ENCODE measurements at places on chromosomes 1 and 21.
A peak's percentile ranks its signal among the peaks of the same experiment; 100 is the strongest.

GRCh38 chr1:117336088-117336817 lies 31.0 kb upstream of the MAN1A2 start:
- no peak for DNase-seq

GRCh38 chr1:94961988-94962387 lies 35.1 kb upstream of the CNN3 start:
- DNase-seq: no peak

- no peak for DNase-seq
Observed at GRCh38 chr1:178628637-178629251, 96.3 kb upstream of the RALGPS2 start.

DNA sequence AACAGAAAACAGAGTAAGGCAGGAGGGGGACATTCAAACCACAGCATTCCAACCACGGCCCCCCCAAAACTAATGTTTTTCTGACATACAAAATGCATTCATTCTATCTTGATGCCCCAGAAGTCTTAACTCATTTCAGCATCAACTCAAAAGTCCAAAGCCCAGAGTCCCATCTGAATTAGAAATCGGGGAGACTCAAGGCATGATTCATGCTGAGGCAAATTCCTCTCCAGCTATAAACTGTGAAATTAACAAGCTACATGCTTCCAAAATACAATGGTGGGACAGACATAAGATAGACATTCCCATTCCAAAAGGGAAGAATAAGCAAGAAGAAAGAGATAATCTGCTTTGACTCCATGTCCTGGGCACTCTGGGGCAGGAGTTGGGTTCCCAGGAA lies 73.9 kb downstream of the KCNJ15 start:
- no peak for DNase-seq

DNA sequence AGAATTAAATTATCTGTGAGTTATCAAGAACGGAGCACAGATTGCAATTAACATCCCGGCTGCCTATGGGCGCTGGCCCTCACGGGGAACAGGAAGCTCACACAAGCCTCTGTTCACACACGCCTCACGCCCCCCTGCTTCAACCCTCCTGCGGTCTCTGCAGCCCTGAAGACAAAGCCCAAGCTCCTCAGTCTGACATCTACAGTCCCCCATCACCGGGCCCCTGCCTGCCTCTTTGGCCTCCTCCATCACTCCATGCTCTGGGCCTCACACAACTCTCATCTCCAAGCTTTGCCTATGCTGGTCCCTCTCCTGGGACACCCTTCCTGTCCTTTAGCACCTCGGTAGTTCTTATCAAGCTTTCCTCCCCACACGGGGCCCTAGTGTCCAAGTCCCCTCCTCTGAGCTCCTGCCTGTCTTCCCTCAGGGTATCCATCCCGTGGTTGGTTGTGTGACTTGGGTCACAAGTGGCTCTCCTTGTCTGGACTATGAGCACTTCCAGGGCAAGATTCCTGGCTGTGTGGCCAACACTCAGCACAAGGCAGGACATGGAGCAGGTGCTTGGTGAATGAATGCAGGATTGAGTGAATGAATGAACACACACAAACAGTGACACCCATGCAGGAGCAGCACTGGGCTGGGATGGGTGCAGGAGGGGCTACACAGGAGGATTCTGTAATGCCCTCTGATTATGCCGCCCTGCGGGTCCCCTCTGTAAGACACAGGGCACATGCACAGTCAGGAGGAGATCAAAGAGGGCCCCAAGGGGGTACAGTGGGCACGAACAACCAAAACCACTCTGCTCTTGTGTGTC lies 116.1 kb downstream of the DMRTB1 start:
- no peak for DNase-seq

- no peak for DNase-seq
Observed at GRCh38 chr21:35041122-35041521, 8.0 kb downstream of the RUNX1 start.

GRCh38 chr1:67211589-67212563 lies 45.6 kb downstream of the IL23R start:
- peak; percentile 61 for DNase-seq

DNA sequence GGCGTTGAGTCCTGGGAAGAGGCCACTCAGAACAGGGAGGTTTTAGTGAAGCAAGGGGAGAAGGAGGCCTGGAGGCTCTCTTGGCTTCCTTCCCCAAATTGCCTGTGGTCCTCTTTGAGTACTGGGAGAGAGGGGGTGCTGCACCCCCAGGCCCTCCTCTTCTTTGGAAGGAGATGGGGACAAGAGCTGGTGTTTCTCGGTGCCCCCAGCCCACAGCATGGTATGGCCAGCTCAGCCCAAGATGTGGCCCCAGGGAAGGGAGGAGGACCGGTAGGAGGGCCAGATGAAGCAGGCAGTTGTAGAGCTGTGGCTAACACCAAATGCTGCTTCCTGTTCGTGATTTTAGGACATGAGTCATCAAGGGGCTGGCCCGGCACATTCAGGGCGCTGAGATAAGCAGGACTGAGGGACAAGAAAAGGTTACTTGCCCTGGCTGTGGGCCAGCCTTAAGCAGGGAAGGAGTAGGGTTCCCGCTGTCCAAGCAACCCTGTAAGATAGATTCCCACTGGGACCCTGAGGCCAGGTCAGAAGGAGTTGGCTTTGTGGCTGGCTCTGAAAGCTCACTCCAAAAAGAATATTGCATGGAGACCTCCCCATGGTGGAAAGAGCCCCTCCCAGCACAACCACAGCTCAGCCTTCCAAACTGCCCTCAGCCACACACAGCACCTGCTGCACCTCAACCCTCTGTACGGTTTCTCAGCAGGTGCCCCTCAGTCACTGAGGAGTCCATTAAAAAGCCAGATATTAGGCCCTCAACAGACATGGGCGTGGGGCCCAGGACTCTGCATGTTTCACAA lies 4.9 kb upstream of the TNFRSF1B start:
- peak; percentile 86 for DNase-seq

DNA sequence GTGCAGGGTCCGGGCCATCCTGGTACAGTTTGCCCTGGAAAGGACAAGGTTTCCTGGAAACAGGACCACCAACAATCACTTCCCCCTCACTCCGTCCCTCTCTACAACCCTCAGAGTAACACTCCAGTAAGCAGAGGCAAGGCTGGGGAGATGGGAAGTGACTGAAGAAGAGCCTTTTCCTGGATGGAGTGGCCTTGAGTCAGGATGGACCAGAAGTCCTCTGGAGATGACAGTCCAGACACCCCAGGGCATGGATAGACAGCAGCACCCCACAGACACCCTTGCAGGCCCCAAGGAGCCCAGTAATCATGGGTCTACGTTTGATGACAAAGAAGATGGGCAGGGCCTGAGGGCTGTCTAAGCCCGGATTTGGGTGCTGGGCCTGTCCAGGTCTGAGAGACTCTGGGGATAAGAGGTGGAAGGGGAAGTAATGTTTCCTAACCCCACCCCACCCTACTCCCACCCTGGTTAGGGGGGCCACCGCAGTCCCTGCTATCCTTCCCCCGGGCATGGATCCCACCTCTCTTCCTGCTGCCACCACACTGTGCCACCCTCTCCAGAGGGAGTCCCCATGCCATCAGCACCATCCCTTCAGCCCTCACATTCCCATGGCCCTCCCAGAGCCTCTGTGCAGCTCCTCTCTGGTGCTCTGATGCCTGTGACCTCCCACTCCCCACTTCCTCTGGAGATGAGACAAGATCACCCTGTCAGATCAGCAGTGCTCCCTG lies 7.2 kb upstream of the S100A8 start:
- DNase-seq: no peak

DNA sequence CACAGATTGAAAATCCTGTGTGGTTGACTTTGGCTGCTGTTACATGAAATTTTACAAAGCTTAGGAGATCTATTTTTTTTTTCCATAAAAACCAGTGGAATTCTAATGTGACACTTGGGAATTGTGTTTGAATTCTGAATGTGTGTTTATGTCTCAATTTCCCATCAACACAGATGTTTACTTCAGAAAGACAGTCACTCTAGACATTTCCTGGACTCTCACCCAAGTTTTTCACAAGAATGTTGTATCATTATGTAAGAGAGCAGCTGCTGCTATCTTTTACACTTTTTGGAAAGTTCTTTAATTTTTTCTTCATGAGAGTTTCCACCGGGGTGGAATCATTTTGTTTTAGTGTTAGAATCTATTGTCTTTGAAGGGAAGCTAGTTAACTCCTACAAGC lies 210.1 kb downstream of the GIPC2 start:
- DNase-seq: no peak

- DNase-seq: no peak
Observed at GRCh38 chr21:41707231-41707959, 59.5 kb downstream of the RIPK4 start.

DNA sequence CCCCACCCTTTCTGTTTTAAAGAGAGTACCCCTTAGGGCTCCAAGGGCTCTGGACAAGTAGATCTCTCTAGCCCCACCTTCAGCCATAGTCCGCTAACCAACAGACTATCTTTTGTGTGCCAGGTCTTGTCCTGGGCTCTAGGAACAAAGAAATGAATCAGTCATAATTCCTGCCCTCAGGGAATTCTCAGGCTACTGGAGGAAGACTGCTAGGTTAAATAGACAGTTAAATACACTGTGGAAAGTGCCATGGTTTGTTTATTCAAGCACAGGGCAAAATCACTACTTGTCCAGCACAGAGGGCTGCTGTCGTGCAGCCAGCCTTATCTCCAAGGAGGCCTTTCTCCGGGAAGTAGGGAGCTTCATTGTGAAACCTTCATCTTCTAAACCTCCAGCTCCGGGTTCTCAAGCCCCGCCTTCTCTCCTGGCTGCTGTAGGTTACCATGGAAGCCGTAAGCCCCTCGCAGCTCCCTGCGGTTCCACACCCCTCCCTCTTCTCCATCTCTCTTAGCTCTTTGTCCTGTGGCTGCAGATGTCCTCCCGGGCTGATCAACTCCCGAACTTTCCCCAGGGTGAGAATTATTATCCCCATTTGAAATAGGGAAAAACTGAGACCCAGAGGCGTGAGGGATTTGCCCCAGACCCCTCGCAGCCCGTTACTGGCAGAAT lies 29.8 kb downstream of the SHISAL2A start:
- no peak for DNase-seq

DNA sequence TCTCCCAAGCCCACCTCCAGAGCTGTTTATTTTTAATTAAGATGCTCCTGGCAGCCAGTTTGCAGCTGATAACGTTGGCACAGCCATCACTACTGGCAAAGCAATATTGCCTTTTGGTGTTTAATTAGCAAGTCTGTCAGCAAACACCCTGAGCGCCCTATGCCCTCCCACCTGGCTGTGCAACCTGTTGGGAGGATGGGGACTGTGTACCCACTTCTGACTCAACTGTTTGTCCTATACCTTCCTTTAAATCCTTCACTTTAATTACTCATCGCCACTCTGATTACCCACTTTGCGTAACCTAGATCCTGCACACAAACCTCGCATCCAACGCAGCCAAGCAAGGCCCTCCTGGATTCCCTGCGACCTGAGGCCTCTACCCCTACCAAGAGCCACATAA lies 67.1 kb downstream of the BCAR3 start:
- DNase-seq: peak; percentile 17

DNA sequence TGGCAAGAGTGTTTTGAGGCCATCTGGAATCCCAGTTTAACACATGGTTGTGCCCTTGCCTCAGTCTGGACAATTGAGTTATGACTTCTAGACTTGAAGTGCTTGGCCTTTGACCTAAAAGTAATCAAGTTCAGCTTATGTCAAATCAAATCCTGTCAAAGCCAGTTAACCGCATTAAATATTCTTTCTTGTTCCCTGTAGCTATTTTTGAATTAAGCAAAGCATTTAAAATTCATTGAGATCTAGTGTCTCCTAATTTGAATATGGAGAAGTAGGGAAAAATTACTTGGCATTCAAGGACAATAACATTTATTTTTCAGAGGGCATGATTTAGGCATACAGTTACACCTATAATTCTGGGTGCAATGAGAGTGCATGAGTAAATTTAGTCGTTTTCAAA lies 32.1 kb downstream of the MDM4 start:
- DNase-seq: no peak

DNA sequence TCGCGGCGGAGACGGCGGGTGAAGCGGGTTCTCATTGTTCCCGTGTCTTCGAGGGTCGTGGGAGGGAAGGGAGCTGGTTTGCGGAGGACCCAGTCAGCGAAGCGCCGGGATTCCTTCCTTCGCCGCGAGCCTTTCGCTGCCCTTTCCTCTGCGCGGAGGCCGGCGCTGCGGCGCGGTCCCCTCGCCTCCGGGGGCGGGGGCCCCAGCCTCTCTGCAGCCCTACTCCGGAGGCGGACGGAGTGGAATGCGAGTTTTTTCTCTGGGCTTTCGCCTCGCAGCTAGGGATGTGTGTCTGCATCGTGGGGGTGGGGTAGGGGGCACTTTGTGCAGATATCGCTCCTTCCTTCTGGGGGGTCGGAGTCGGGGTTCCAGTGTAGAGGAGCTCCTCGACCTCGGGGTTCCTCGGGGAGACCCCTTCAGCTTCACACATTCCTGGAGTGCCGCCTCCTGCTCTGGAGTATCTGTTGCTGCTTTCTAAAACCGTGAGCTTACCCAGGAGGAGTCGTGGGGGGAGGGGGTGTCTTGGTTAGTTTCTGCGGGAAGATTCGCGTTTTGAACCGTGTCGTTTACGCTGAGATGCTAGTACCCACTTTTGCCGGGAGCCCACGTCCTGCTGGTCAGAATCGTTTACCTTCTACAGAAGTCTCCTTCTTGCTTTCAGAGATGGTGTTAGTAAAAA lies 595 bp downstream of the RNF2 start:
- DNase-seq: peak; percentile 47

GRCh38 chr1:192475970-192476369 lies 99.6 kb upstream of the RGS1 start:
- no peak for DNase-seq

- no peak for DNase-seq
Observed at GRCh38 chr1:231526536-231526935, 1.9 kb upstream of the TSNAX start.

GRCh38 chr1:153794624-153795329 lies 19.6 kb downstream of the SLC27A3 start:
- no peak for DNase-seq

DNA sequence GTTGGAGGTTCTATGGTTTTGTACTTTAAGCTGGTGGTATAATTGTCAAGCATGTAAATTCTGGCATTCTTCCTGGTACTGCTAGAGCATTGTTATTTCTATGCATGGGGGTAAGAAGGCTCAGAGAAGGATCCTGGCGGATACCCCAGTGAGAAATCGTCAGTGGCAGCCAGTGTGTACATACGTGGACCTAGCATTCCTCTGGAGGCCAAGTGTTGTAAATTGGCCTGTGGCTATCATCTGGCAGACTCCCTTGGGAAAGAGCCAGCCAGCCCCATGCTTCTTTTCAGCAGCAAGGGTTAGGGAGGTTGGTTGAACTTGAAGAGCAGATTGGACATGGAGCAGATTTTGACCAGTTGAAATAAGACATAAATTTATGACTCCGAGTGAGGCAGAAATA lies 5.2 kb upstream of the AGO3 start:
- DNase-seq: no peak

DNA sequence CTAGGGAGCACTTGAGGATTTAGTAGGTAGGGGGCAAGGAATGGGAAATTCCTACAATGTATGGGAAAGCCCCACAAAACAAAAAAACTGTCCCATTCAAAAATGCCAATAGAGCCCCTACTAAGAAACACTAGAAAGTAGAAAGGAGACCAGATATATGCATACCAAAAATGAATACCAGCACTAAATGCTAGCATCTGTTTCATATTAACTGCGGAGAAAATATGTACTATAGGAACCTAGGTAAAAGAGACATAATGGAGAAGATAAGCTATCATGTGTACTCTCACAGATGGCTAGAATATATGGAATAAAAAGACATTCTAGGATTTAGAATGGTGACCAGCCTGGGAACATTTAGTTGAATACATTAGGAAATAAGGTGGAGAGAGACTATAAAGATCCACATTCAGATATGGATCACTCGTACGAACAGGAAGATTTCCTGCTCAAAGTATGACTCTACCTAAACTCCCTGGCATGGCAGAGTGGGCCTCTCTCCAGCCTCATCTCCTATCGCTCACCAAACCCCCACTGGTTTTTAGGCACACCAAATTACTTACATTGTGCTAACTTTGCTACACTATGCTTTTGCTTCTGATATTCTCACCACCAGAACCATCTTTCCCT lies 18.3 kb downstream of the ZNHIT6 start:
- no peak for DNase-seq

Measured in activated CD4-positive, alpha-beta T cell treated with anti-CD3 and anti-CD28 coated beads for 48 hours (primary cell).